ENCODE measurements at places on chromosomes 11 and 22.

GRCh38 chr11:17887779-17888178, 125.1 kb downstream of the SERGEF start:
- no peaks in the 10 kb centered on the region for H3K4me1 ChIP-seq
- DNase-seq, result no peak
- no peaks in the 10 kb centered on the region for H3K27me3 ChIP-seq

DNA sequence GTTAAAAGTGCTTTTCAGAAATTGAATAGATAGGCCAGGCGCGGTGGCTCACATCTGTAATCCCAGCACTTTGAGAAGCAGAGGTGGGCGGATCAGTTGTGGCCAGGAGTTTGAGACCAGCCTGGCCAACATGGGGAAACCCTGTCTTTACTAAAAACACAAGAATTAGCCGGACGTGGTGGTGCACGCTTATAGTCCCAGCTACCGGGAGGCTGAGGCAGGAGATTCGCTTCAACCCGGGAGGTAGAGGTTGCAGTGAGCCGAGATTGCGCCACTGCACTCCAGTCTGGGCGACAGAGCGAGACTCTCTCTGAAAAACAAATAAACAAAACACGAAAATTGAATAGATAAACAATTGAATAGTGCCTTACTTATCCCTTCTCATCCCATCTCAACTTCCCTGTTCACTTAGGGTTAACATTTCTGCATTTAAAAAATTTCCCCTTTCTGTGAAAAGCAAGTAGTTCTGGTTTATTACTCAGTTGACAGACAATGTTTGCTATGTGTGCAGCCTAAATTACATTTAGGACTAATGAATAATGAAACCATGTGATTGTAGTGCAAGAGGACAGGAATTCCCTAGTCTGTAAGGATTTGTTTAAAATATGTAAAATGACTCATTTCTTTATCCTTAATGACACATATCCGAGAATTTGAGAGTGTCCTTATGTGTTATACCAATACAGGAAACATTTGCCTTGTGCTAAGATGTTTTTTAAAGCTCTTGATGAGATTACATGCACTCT, 6.0 kb downstream of the RNF169 start:
- peaks cover 38% of the 10 kb centered on the region for H3K4me1 ChIP-seq
- H3K27ac ChIP-seq, result no peak overlapping the region
- DNase-seq, result no peak
- peaks cover 11% of the 10 kb centered on the region for H3K36me3 ChIP-seq

- H3K4me3 ChIP-seq, result no peak overlapping the region
- no peaks in the 10 kb centered on the region for H3K36me3 ChIP-seq
- peaks cover 7% of the 10 kb centered on the region for H3K4me1 ChIP-seq
- no peak overlapping the region for H3K27ac ChIP-seq
These were observed 97.1 kb downstream of the CEP164 start for GRCh38 chr11:117424781-117425180.

- peak overlapping the region; percentile 91 for H3K4me3 ChIP-seq
- H3K4me1 ChIP-seq, result peaks cover 46% of the 10 kb centered on the region
- no peaks in the 10 kb centered on the region for H3K27me3 ChIP-seq
These were observed 313 bp downstream of the PRCP start for GRCh38 chr11:82899957-82900276.

DNA sequence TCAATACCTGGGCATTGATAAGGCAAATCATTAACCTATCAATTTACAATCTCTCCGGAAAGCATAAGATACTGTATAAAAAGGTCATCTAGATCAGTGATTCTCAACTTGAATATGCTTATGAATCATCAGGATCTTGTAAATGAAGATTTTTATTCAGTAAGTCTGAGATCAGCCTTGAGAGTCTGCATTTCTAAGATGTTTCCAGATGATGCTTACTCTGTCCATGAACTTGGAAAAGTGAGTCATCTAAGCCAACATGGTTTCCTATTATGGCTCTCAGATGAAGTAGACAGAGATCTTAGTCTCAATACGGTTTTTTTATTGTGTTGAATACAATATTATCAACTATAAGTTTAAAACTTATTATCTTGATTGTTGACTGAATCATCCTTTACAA, 226.4 kb upstream of the KIRREL3 start:
- H3K4me1 ChIP-seq, result no peaks in the 10 kb centered on the region
- no peak for DNase-seq

- H3K36me3 ChIP-seq, result peaks cover 7% of the 10 kb centered on the region
- no peak overlapping the region for H3K4me3 ChIP-seq
- no peak overlapping the region for H3K27ac ChIP-seq
- no peaks in the 10 kb centered on the region for H3K27me3 ChIP-seq
- peak; percentile 57 for DNase-seq
- H3K4me1 ChIP-seq, result peaks cover 64% of the 10 kb centered on the region
These were observed 69.6 kb downstream of the RAB30 start for GRCh38 chr11:83002053-83002452.

DNA sequence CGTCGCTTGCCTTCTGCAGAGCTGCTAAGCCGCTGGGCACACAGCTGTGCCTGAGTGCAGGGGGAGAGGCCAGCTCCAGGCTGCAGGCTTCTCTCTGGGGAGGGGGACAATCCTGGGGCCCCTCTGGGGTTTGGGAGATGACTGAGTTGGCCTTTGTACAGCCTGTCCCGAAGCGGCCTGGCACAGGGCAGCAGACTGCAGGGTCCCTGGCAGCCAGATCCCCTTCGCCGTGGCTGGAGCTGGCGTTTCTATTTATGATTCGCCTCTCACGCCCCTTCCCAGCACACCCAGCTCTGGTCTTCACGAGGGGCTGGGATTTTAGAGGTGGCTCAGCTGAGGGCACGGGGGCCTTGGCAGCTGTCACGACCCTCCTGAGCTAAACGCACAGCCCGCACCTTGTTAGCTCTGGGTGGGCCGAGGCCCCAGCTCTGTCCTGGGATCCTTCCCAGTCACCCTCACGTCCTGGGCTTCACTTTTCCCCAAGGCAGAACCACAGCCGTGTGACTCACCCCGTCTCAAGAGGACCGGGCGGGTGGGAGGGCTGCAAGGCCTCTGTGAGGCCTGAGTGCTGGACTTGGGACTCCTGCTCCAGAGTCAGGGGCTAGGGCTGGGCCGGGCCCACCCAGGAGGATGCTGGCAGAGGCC, 18.4 kb downstream of the OSBPL5 start:
- H3K27ac ChIP-seq, result no peak overlapping the region
- H3K4me1 ChIP-seq, result no peaks in the 10 kb centered on the region
- no peaks in the 10 kb centered on the region for H3K36me3 ChIP-seq
- H3K4me3 ChIP-seq, result no peak overlapping the region
- no peak for DNase-seq

GRCh38 chr11:72805216-72805615, 9.0 kb upstream of the ATG16L2 start:
- H3K4me1 ChIP-seq, result no peaks in the 10 kb centered on the region
- peaks cover 15% of the 10 kb centered on the region for H3K36me3 ChIP-seq
- H3K27ac ChIP-seq, result no peak overlapping the region
- H3K4me3 ChIP-seq, result no peak overlapping the region

- no peaks in the 10 kb centered on the region for H3K36me3 ChIP-seq
- H3K4me3 ChIP-seq, result no peak overlapping the region
- peaks cover 17% of the 10 kb centered on the region for H3K27me3 ChIP-seq
- H3K27ac ChIP-seq, result no peak overlapping the region
These were observed 35.2 kb downstream of the IFT27 start for GRCh38 chr22:36740716-36741115.

GRCh38 chr11:87150936-87151335, 113.2 kb downstream of the TMEM135 start:
- H3K4me1 ChIP-seq, result peaks cover 5% of the 10 kb centered on the region
- H3K27ac ChIP-seq, result no peak overlapping the region
- H3K27me3 ChIP-seq, result no peaks in the 10 kb centered on the region
- H3K4me3 ChIP-seq, result no peak overlapping the region
- peaks cover 6% of the 10 kb centered on the region for H3K36me3 ChIP-seq
- DNase-seq, result no peak

GRCh38 chr11:19420868-19421533, 180.3 kb upstream of the E2F8 start:
- peaks cover 15% of the 10 kb centered on the region for H3K27me3 ChIP-seq
- no peak for DNase-seq
- no peak overlapping the region for H3K27ac ChIP-seq

DNA sequence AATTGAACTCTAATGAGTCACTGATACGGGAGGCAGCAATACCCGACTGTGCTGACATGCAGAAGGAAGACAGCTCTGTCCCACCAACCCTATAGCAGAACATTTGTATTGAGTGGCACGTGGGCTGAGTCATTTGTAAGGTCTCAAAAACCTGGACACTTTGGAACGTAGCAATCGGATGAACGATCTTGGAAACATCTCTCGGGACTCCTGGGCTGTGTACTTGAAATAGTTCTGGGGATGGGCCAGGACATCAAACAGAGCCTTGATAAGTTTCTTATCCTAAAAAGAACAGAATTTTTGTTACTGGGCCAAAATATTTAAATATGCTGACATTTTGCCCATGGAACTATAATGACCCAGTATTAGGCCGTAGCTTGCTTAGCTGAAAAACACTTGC, 17.1 kb upstream of the NRIP3 start:
- peaks cover 11% of the 10 kb centered on the region for H3K27me3 ChIP-seq
- H3K4me3 ChIP-seq, result no peak overlapping the region
- H3K4me1 ChIP-seq, result peaks cover 18% of the 10 kb centered on the region
- no peak overlapping the region for H3K27ac ChIP-seq
- H3K36me3 ChIP-seq, result no peaks in the 10 kb centered on the region
